ENCODE measurements at places on chromosomes 2 and 18.

DNA sequence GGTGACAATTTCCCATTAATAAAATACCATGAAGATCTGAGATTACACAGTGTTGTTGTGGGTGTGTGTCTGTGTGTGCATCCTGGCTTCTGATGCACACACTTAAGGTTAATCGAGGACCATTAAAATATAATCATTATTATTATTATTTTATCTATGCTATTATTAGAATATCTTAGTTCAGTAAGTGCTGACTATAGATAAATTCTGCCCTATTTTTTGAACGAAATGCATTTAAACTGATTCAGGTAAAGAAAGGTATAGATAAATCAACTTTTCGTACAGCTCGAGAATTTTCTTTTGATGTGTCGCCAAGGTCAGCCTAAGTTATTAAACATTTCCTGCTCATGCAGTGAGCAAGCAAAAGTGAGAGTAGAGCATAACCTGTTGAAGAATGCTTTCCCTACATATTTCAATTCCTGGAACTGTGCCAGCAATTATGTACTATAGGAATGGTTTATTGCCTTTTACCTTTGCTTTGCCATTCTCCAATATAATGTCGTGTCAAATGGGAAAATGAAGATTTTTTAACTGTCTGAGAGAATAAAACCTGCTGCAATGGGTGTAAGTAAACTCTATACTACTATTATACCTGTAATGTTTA lies 25.8 kb downstream of the KCNJ3 start:
- DNase-seq, result no peak

- no peak for DNase-seq
These were observed 34.1 kb downstream of the ODC1 start for GRCh38 chr2:10413991-10414451.

- DNase-seq, result no peak
These were observed 66.5 kb downstream of the CLHC1 start for GRCh38 chr2:55165626-55166025.

DNA sequence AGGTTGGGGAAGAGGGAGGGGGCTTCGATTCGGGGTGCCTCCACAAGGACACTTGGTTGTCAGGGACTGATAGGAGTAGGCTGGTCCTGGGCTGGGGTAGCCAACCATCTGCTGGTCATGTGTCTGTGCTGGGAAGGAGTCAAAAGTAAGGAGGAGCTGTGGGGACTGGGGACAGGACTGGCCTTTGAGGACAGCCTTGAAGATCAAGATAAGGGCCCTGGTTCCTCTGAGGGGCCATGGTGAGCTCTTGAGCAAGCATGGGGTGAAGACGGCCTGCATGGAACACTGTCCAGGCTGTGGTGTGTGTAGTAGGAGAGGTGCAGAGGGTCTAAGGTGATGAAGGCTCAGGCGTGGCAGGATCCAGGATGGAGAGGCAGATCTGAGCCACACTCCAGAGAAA lies 1.7 kb downstream of the CYP27A1 start:
- DNase-seq, result no peak

DNA sequence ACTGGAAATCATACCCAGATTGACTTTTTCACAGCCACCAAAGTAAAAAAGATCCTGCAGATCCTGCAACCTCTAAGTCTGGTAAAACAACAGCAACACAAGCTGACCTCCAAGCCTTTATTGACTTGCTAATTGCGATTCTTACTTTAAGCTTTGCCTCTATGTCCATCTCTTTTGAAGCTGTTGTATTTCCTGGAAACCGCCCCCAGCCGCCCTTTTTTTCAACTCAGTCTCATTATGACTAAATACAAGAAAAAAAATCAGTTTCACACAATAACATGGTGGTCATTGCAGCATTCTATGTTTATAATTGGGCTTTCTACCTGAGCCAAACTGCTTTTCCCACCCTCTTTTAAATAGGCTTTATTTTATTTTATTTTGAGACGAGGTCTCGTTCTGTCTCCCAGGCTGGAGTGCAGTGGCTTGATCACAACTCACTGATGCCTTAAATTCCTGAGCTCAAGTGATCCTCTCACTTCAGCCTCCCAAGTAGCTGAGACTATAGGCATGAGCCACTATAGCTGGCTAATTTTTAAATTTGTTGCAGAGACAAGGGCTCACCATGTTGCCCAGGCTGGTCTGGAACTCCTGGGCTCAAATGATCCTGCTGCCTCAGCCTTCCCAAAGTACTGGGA lies 76.2 kb downstream of the MOGAT1 start:
- no peak for DNase-seq

GRCh38 chr2:145350011-145350410 lies 830.1 kb upstream of the ZEB2 start:
- DNase-seq, result no peak

DNA sequence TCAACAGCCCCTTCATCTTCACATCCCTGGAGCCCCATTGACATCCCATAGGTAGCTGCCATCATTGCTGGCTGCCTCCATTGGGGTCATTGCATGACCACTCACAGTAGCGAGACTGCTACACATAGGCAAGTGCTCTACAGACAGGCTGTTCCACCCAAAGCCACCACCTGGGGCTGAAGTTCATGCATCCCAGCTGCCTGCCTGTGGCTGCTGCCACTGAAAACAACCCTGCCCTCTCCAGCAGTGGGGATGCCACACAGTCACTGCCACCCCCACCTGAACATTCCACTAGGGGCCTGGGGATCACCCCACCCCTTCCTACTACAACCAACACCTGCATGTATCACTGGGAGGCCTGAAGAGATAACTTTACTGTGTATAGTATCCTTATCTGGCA lies 59.5 kb upstream of the CTAGE1 start:
- no peak for DNase-seq

DNA sequence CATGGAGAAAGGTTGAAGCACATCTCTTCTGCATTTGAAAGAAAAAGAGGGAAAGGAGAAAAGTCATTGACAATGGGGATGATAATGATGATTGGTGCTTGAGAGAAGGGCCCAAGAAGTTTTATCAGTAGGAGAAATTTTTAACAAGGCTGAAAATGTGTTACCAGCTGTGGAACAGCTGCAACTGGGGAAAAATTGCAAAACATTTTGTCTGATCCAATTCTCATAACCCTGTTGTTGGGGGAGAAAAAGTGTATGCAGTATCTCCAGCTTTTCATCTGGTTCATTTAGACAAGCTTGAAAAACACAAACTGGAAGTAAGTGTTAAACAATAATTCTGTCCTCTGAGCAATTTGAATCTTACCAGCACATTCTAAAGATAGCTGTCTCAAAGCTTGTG lies 92.7 kb downstream of the CSRNP3 start:
- no peak for DNase-seq

DNA sequence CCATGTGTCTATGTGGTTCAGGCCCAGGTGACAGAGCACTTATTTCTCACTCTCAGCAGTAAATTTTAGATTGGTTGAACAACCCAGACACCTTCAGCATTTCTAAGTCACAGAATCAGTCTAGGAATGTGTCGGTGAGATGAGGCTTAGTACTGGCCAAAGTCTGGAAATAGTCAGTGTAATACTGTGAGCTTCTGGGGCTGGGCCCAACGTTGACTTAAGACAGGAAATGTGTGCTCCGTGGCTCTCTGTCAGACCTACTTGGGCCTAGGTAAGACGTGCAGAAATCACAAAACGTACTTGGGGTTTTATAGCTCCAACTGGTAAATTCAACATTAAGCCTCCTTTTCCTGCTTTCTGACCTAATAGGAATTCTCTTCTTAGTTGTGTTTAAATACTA lies 160.3 kb upstream of the COL3A1 start:
- DNase-seq, result no peak

GRCh38 chr18:79680100-79680879 lies 687 bp downstream of the CTDP1 start:
- peak; percentile 29 for DNase-seq

GRCh38 chr18:9612977-9613376 lies 1.4 kb downstream of the PPP4R1 start:
- DNase-seq, result no peak

- DNase-seq, result no peak
These were observed 1.3 kb downstream of the HDAC4 start for GRCh38 chr2:239399433-239399920.

GRCh38 chr2:157787364-157787938 lies 88.7 kb downstream of the ACVR1 start:
- no peak for DNase-seq

- no peak for DNase-seq
These were observed 27.8 kb upstream of the REL start for GRCh38 chr2:60853531-60853930.

- DNase-seq, result no peak
These were observed 33.0 kb upstream of the IER3IP1 start for GRCh38 chr18:47209171-47209570.

GRCh38 chr2:37268111-37268510 lies 36.7 kb downstream of the NDUFAF7 start:
- DNase-seq, result no peak

- DNase-seq, result no peak
These were observed 46.4 kb downstream of the SLC25A12 start for GRCh38 chr2:171847627-171848026.

DNA sequence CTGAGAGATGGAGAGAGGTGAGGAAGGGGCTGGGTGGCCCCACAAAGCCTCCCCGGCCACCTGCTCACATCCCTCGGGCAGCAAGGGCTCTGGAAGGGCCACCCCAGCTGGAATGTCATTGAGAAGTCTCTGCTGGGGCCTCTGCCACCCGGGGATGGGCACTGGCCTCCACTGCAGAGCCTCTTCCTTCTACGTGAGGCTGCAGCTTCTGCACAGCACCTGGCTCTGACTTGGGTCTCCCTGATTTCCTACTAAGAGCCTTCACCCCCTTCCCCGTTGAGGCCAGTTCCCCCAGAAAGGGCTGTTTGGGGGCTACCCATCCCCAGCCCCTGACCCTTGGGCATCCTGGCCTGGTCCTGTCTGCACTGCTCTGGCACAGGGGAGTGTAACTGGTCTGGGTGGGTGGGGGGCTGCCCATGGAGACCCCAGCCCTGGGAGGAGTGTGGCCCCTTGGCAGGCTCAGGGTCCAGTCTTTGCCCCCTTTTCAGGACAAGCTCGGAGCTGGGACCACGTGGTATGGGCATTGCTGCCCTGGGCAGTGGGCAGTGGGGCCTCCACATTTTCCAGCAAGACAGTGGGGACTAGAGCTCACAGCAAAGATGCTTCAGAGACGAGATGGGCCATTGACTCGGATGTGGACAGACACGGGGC lies 5.6 kb downstream of the PDCD1 start:
- DNase-seq, result no peak

- DNase-seq, result no peak
These were observed 77.2 kb upstream of the OTOS start for GRCh38 chr2:240217431-240218301.

DNA sequence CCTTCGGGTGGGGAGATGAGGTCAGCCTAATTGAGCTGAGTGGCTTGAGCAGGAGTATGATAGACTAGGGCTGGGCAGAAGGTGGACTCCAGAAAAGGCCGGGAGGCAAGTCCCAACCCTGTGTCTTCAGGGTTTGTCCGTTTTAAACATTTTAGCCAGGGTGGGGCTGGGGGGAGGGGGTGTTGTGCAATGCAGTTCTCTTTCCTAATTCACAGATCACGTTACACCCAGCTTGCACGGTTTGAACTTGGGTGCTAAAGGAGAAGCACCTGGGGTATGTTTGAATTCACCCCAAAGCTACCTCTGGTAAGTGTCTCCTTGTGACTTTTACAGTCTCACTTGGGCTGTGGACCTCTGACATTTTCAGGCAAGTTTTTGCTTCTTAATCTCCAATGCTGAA lies 233.3 kb downstream of the AGAP1 start:
- no peak for DNase-seq

DNA sequence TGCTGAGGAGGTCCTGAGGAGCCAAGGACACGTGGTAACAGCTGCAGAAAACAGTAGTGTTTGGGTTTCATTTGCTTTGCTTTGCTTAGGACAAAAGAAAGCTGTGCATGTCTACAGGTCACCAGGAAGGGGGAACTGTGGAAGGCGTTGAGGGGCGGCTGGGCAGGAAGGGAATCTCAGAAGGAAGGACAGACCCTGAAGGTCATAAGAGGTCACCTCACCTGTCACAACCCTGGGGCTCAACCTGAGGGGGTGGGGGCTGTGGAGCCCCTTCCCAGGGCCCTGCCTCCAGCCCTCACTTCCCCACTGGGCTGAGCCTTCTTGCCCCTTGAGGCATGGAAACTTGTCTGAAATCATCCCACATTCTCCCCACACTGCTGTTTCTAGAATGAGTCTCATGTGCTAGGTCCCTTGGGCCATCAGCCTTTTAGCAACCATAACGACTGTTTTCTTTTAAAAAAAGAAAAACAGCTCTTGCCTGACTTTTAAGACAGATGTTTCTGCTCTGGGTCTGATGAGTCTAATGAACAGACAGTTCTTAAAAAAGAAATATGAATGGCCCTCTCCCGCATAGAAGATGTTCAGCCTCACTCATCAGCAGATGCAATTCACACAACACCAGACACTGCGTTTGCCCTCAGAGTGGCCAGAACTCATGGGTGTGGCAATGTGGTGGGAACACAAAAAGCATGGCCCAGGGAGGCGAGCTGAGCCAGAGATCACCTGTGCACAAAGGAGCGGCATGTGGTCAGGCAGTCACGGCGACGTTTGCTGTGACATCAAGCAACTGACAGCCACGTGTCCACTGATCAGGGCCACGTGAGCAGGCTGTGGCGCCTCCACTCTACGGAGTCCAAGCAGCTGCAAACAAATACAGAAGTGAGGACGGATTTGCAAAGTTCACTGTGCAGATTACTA lies 84.0 kb downstream of the SEPTIN10 start:
- DNase-seq, result no peak

GRCh38 chr18:12234451-12235190 lies 19.5 kb upstream of the CIDEA start:
- no peak for DNase-seq

- no peak for DNase-seq
These were observed 124.5 kb upstream of the CDC42EP3 start for GRCh38 chr2:37795938-37796337.

- no peak for DNase-seq
These were observed 52.0 kb downstream of the GATA6 start for GRCh38 chr18:22221350-22221749.

GRCh38 chr2:137031731-137032130 lies 266.4 kb downstream of the THSD7B start:
- DNase-seq, result no peak

GRCh38 chr2:24451805-24452501 lies 39.1 kb upstream of the NCOA1 start:
- no peak for DNase-seq

GRCh38 chr2:5121121-5121520 lies 571.1 kb upstream of the SOX11 start:
- DNase-seq, result no peak

DNA sequence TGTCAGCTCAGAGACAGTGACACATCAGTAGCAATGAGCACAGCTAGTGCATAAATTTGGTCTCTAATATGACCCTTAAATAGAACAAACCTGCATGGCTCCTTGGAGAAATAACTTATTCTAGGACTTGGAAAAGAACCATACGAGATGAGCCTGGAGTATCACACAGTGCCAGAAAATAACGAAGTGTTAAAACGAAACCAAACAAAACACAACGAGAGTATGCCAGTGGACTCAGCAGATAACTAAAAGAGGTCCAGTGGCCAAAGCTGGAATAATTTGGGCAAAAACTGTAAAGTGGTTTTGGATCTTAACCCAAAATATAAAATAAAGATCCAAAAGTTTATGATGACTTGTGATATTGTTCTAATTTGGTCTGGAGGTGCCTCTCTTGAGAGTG lies 1599.0 kb upstream of the LRRTM1 start:
- DNase-seq, result no peak

- peak; percentile 32 for DNase-seq
These were observed 303.7 kb upstream of the EPAS1 start for GRCh38 chr2:45993476-45993991.

Measured in T follicular helper cell (primary cell).